Globus pallidus (tissue), 1 donor: ENCODE measurements at places on chromosomes 16 and 17.

DNA sequence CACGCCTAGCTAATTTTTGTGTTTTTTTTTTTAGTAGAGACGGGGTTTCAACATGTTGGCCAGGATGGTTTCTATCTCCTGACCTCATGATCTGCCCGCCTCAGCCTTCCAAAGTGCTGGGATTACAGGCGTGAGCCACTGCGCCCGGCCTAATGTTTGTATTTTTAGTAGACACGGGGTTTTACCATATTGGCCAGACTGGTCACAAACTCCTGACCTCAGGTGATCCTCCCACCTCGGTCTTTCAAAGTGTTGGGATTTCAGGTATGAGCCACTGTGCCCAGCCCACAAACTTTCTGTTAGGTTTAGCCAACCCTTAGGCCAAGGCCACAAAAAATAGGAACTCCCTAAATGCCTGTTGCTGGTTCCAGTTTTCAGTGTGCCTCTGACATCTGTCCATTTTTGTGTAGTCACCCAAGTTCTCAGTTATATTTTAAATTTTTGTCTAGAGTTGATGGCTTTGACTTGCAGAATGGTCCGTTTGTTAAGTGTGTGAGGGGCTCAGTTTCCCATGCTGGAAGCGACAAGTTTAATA, 12.7 kb downstream of the CCL16 start:
- DNase-seq, result no peak

GRCh38 chr17:39927929-39928857, 661 bp downstream of the LRRC3C start:
- no peak for DNase-seq

DNA sequence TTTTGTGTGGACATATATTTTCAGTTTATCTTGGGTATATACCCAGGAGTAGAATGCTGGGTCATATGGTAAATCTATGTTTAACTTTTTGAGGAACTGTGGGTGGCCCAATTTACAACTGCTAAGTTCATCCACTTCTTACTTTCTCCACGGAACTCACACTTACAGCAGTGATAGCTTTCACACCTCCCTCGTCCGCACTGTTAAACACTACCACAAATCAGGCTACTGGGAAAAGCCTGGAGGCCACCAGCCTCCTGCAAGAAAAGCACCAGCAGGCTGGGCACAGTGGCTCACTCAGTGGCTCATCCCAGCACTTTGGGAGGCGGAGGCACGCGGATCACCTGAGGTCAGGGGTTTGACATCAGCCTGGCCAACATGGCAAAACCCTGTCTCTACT, 14.7 kb upstream of the ZG16 start:
- DNase-seq, result no peak

DNA sequence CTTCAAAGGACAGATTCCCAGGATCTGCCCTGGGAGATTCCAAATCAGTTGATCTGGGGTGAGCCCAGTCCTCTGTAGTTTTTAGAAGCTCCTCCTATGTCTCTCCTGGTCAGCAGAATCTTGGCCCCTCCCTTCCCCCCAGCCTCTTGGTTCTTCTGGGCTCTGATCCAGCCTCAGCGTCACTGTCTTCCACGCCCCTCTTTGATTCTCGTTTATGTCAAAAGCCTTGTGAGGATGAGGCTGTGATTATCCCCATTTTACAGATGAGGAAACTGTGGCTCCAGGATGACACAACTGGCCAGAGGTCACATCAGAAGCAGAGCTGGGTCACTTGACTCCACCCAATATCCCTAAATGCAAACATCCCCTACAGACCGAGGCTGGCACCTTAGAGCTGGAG, 840 bp upstream of the CDH5 start:
- no peak for DNase-seq

GRCh38 chr16:22321340-22322001, 24.3 kb downstream of the POLR3E start:
- peak; percentile 37 for DNase-seq

- DNase-seq, result no peak
Observed at GRCh38 chr17:61309362-61310256, 90.0 kb upstream of the TBX2 start.

DNA sequence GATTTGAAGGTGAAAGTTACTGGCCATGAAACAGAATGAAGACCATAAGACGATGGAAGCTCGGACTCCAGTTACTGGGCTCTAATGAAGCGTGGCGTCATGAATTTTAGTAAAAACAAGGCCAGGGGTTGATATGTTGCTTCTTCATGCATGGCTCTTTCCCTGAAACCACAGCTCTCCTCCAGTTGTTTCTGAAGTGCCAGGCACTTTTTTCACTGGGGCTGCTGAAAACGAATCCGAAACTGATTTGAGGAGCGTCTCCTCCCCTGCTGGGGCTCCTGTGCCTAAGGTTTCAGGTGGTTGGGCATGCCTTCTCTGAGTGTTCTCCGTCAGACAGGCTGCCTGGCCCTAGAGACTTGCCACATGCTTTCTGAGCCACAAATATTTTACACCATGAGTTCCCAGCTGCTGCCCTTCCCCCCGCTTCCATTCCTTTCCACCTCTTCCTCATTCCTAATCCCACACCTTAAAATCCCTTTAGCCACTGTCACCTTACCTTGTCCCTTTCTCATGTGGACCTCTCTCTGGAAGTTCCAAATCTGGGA, 3.7 kb upstream of the MYL4 start:
- peak; percentile 25 for DNase-seq

DNA sequence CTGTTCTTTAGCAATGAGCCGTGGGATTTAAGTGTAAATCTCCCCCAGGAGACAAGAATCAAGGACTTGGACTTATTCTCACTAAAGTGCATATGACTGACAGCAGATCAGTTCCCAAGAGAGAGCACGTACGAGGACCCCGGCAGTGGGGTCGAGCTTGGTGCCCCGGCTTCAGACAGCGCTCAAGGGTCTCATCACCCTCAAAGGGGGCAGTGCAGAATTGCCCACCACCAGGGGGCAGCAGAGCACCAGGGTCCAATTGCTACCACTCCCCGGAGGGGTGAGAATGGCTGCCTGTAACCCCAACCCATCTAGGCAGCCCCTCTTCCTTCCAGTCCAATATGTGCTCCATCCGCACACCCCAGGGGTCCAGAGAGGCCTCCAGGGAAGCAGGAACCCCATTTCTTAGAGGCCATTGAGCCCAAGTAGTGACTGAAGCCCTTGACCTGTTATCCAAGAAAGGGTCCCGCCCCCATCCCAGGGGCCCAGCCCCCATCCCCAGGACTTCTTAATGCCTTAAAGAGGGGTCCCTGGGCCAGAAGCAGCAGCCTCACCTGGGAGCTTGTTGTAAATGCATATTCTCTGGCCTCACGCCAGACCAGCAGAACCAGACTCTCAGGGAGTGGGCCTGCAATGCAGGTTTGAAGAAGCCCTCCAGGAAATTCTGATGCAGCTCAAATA, 86.1 kb downstream of the ZDHHC7 start:
- no peak for DNase-seq
